ENCODE measurements at places on chromosomes 5 and 9.

- peaks cover 25% of the 10 kb centered on the region for H3K27me3 ChIP-seq
- ATAC-seq: no peak
Observed at GRCh38 chr9:114141553-114142402, 13.6 kb upstream of the COL27A1 start.

DNA sequence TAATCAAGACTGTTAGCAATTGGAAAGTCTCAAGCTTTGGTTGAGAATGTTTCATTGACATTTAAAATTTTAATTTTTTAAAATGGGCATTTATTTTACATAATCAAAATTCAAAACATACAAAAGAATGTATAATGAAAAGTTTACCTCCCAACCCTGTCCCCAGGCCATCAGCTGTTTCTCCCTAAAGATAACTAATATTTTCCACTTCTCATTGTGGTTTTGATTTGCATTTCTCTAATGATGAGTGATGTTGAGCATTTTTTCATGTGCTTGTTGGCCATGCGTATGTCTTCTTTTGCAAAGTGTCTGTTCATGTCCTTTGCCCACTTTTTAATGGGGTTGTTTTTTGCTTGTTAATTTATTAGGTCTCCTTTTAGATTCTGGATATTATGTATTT lies 11.4 kb upstream of the MACIR start:
- H3K27ac ChIP-seq: no peak overlapping the region
- ATAC-seq: no peak
- peaks cover 49% of the 10 kb centered on the region for H3K27me3 ChIP-seq
- H3K4me3 ChIP-seq: no peak overlapping the region

GRCh38 chr9:216866-217265 lies 2.2 kb downstream of the DOCK8 start:
- no peaks in the 10 kb centered on the region for H3K4me1 ChIP-seq
- no peak for ATAC-seq
- no peaks in the 10 kb centered on the region for H3K27me3 ChIP-seq
- H3K4me3 ChIP-seq: peak overlapping the region; percentile 9
- H3K27ac ChIP-seq: no peak overlapping the region

- H3K36me3 ChIP-seq: no peaks in the 10 kb centered on the region
- no peaks in the 10 kb centered on the region for H3K4me1 ChIP-seq
- no peaks in the 10 kb centered on the region for H3K27me3 ChIP-seq
Observed at GRCh38 chr5:143243103-143243502, 160.4 kb downstream of the NR3C1 start.

- peak overlapping the region; percentile 78 for H3K27ac ChIP-seq
- peaks cover 38% of the 10 kb centered on the region for H3K4me1 ChIP-seq
- H3K36me3 ChIP-seq: peaks cover 36% of the 10 kb centered on the region
Observed at GRCh38 chr5:139399501-139400121, 4.3 kb downstream of the SPATA24 start.

DNA sequence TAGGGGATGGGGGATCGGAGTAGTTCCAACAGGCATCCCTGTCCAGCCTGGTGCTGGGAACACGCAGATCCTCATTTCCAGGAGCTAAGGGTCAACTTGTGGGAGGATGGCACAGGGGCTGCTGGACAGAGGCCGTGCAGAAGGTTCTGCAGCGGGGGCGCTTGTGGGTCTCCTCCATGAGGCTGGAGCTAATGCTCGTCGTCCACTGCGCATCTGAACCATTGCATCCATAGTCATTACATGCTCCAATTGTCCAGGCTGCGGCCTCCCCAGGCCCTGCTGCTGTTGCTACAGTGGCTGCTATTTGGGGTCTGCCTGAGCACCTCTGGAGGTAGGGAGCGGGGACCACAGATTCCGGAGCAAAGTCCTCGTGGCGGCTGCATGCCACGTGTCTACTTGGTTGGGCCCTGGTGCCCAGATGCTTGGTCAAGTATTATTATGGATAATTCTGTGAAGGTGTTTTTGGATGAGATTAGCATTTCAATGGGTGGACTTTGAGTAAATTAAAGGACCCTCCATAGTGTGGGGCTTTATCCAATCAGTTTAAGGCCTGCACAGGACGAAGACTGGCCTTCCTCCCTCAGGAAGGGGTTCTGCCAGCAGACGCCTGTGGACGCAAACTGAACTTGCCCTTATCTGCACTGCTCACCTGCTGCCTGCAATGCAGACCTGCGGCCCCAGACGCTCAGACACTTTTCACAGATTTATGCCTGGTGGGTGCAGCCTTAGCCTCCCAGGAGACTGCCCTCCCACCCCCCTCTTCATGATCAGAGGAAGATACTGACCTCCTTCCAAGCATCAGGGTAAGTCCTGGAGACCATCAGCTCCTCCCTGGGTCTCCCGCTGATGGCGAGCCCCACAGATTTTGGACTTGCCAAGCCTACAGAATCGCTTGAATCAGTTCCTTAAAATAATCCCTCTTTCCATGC lies 127.5 kb upstream of the IRX4 start:
- H3K4me3 ChIP-seq: no peak overlapping the region
- H3K27ac ChIP-seq: no peak overlapping the region
- peaks cover 16% of the 10 kb centered on the region for H3K27me3 ChIP-seq
- H3K36me3 ChIP-seq: no peaks in the 10 kb centered on the region

DNA sequence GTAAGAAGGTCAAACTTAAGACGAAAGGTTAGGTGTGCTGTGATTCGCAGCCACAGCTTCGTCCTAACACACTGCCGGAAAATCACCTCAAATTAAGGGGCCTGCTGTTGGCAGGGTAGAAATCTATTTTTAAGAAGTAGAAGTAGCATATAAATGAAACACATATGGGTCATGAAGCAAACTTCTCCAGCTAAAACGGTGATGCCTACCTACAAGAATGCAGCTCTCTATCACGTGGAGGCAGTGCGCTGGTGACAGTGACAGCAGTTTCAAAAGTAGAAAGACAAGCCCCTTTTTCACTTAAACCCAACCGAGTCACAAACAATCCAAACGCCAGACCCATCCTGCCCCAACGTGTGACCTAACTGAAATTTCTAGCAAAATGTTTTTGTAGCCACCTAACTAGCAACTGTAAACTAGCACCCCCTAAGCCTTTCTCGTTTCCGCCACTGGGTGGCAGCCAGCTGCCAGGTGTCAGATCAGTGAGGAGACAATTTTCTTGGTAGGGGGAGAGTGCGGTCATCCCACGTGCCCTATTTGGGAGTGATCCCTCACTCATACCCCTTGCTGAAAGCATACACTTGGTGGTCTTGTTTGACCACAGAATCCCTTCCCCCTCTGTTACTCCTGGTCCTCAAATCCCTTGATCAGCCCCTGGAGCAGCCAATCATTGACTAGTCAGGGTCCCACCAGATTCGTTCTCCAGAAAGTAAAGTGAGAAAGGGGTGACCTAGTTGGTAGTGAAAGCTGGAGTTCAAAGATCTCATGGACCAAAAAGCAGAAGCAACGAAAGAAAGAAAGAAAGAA lies 71.8 kb upstream of the MAMDC2 start:
- H3K36me3 ChIP-seq: no peaks in the 10 kb centered on the region
- no peak overlapping the region for H3K27ac ChIP-seq
- ATAC-seq: no peak
- H3K4me1 ChIP-seq: no peaks in the 10 kb centered on the region
- no peak overlapping the region for H3K4me3 ChIP-seq

DNA sequence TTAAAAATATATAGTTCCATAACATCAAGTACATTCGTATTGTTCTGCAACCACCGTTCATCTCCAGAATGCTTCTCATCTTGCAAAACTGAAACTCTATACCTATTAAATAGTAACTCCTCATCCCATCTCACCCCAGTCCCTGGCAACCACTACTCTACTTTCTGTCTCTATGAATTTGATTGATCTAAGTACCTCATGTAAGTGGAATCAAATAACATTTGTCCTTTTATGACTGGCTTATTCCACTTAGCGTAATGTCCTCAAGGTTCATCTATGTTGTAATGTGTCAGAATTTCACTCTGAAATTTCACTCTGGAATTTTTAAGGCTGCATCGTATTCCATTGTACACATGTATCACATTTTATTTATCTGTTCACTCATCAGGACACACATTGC lies 132.1 kb upstream of the RUSC2 start:
- H3K27me3 ChIP-seq: peaks cover 8% of the 10 kb centered on the region
- H3K4me3 ChIP-seq: no peak overlapping the region
- no peaks in the 10 kb centered on the region for H3K4me1 ChIP-seq

GRCh38 chr9:92527832-92528521 lies 7.8 kb downstream of the ECM2 start:
- no peak overlapping the region for H3K27ac ChIP-seq
- H3K4me1 ChIP-seq: no peaks in the 10 kb centered on the region
- no peaks in the 10 kb centered on the region for H3K27me3 ChIP-seq
- H3K4me3 ChIP-seq: no peak overlapping the region

- H3K4me1 ChIP-seq: no peaks in the 10 kb centered on the region
- no peak overlapping the region for H3K4me3 ChIP-seq
- no peaks in the 10 kb centered on the region for H3K36me3 ChIP-seq
- ATAC-seq: no peak
Observed at GRCh38 chr9:110995420-110996340, 42.6 kb downstream of the LPAR1 start.

DNA sequence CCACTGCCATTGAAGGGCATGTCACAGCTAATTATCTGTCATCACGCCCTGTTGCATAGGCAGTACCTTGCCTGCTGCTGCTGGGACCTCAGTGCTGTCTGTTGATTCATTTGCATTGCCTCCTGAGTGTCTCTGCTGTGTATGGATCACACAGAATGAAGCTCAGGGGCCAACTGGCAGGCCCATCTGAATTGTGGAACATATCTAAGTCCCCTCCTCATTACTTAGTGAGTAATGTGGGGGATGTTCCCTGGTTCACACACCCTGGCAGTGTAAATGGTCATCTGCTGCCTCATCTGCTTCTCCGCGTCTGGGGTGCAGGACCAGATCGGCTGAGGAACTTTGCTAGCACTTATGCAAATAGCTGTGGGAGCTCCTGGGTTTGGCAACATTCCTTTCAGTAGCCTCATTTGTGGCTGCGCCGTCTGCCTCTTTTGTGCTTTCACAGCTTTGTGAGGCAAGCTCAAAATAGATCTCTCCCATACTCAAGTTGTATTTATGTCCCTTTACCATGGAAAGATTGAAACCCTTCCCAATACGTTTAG lies 25.4 kb downstream of the TYRP1 start:
- no peak overlapping the region for H3K27ac ChIP-seq
- H3K4me3 ChIP-seq: no peak overlapping the region
- H3K36me3 ChIP-seq: no peaks in the 10 kb centered on the region
- no peaks in the 10 kb centered on the region for H3K4me1 ChIP-seq
- H3K27me3 ChIP-seq: no peaks in the 10 kb centered on the region
- no peak for ATAC-seq

Data from activated T-helper 17 cell treated with anti-CD3 and anti-CD28 coated beads, Interleukin-2, amount 50 U/mL, for 72 hours (primary cell).